Natural killer cell treated with Interleukin-12 subunit alpha and Interleukin-12 subunit beta and Interleukin-15 and Interleukin-18, amount 100 ng/mL, for 72 hours (primary cell): ENCODE measurements at places on chromosomes 4 and X. TPM values are rescaled to one million over a fixed set of nuclear protein-coding genes. Genes with fewer than 3 reads are reported as not detected.

GRCh38 chrX:17500145-17500579 lies 125.2 kb downstream of the NHS start:
- DNase-seq: no peak

- DNase-seq: no peak
Observed at GRCh38 chr4:67746797-67747495, 7.2 kb downstream of the GNRHR start.

DNA sequence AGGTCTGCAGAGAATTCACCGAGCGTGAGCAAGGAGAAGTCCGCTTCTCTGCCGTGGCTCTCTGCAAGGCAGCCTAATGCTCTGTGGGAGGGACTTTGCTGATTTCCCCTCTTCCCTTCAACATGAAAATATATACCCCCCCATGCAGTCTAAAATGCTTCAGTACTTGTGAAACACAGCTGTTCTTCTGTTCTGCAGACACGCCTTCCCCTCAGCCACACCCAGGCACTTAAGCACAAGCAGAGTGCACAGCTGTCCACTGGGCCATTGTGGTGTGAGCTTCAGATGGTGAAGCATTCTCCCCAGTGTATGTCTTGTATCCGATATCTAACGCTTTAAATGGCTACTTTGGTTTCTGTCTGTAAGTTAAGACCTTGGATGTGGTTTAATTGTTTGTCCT lies 11.3 kb downstream of the UCHL1 start:
- DNase-seq: no peak

DNA sequence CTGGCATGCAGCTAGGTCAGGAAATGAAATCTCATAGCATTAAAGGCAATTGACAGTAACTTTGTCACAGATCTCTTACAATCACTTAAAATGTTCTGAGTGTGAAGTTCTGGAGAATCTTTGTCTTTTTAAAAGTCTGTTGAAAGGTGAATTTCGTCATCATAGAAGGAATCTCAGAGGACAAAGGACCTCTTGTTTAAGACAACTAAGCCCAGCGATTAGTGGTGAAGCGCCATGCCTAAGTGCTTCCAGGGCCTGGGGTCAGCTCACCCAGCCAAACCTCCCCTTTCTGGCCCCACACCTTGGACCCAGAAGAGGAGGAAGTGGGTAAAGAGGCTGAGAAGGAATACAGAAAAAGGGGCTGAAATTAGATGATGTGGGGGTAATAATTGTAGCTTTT lies 8.5 kb downstream of the FRMD7 start:
- DNase-seq: no peak

GRCh38 chr4:162456106-162456505 lies 292.3 kb upstream of the FSTL5 start:
- DNase-seq: no peak

- DNase-seq: no peak
Observed at GRCh38 chr4:188903986-188904385, 764.7 kb downstream of the TRIML1 start.

DNA sequence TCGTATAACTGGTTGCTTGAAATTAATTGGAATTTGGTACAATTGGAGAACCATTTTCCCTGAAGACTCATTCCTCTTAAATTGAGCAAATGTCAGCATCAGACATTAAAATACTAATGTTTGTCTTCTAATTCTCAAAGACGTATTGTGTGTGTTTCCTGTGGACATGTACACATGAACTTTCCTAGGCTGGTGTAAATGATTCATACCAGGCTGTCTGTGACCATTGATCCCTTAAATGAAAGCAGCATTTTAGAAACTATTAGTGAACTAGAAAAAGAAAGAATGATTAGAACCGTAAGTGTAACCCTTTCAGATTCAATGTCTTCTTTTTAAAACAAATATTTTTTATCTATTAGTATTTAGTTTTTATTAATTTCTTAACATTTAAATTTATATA lies 332.9 kb downstream of the PPP3CA start:
- DNase-seq: no peak

GRCh38 chr4:107640878-107641277 lies 79.2 kb downstream of the PAPSS1 start:
- DNase-seq: no peak

- no peak for DNase-seq
Observed at GRCh38 chr4:34138385-34138784, 2105.9 kb downstream of the ARAP2 start.

DNA sequence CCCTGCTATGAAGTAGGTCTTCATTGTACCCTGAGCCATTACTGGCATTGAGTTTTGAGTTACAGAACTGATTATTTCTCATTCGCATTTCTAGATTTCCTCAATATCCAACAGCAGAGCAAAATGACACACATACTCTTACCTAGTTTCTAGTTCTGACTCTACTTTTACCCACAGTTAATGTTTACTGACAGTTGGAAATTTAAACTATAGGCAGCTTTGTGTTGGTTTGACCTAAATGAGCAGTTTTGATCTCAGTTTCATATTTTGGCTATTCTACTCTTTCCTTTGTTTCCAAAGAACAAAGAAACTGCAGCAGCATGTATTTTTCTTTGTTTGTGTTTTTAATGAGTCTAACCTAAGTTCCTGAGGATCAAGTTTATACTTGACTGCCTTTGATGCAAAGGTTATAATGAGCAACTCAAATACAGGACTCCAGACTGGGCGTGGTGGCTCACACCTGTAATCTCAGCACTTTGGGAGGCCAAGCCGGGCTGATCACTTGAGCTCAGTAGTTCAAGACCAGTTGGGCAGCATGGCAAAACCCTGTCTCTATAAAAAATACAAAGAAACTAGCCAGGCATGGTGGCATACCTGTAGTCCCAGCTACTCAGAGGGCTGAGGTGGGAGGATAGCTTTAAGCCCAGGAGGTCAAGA lies 30.4 kb downstream of the TXK start:
- no peak for DNase-seq

- no peak for DNase-seq
Observed at GRCh38 chrX:17038681-17039161, 92.3 kb downstream of the REPS2 start.

DNA sequence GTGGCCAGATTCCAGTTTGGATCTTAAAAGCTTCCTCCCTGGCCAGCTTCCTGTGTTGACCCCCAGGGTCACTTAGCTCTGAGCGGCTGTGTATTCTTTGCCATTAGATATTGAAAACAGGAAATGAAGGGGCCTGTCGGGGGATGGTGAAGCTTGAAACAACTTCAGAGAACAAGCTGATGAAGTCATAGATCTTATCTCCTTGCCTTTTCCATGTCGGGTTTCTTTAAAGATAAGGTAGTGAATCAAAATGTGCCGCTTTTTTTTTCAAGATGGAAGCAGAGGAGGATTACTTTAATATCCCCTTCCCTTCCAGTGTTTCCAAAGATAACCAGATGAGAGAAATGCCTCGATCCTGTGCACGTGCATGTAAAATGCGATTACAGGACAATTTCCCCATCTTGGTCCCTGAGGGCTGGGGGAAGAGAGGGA lies 508.5 kb downstream of the MID1IP1 start:
- DNase-seq: no peak

DNA sequence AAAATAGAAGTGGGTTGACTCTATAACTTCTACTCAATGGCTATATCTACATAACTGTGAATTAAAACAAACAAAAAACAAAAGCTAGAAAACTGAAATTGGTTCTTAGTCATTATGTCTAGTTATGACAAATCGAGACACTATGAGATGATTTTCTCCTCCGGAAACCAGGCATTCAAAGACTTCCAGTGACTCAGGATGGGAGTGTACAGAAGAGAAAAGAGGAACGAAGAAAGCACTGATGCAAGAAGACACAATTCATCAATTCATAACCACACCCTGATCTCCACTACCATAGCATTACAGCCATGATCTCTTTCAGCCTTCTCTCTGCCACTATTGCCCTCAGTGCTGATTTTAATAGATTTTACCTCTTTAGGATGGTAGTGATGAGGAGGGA lies 253.6 kb downstream of the CBLL2 start:
- DNase-seq: no peak

DNA sequence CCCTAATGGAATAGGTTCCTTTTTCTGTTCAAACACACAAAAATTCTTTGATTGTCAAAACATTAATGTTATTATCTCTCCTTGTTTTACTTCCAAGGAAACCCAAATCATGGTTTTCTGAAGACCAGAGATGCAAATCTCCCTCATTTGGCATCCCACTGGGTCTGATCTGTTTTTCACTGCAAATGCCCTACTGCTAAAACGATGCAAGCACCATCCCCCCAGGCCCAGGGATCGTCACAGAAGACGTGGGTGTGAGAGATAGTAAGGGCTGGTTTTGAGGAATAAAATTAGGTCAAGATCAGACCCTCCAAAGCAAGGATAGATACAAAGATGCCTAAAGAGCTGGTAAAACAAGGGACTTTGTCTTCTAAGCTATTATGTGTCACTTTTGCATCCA lies 33.6 kb downstream of the GSPT2 start:
- no peak for DNase-seq

GRCh38 chr4:63693321-63693720 lies 715.9 kb downstream of the TECRL start:
- DNase-seq: no peak

- DNase-seq: no peak
Observed at GRCh38 chr4:177225605-177226004, 84.1 kb upstream of the NEIL3 start.

DNA sequence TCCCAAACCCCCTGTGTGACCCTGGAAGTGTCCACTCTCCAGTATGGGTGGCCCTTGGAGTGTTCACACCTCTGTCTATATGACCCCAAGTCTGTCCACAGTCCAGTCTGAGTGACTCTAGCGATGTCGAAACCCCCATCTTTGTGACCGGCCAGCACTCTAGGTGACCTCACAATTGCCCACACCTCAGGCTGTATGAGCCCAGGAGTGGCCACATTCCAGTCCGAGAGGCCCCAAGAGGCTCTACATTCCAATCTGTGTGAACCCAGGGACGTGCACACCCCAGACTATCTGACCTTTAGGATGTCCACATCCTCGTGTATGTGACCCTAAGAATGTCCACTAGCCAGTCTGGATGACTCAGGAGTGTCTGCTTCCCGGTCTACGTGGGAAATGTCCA lies 7.3 kb upstream of the GLOD5 start:
- no peak for DNase-seq

DNA sequence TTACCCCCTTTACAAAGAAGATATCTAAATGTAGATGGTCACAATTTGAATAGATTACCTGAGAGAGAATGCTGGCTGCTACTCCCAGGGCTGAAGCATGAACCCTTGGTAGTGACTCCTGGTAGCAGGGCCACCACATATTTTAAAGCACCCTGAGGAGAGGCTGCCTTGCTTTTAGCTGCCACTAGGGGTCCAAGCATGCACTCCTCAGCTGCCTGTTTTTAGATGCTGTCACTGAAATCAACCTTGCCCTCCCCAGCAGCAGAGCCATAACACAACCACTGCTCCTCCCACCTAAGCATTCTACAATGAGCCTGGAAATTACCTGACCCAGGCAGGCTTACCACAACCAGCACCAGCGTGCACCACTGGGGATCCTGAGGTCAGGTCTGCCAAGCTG lies 850.9 kb downstream of the FAM133A start:
- no peak for DNase-seq

GRCh38 chr4:25823632-25824031 lies 39.2 kb downstream of the SEL1L3 start:
- no peak for DNase-seq

DNA sequence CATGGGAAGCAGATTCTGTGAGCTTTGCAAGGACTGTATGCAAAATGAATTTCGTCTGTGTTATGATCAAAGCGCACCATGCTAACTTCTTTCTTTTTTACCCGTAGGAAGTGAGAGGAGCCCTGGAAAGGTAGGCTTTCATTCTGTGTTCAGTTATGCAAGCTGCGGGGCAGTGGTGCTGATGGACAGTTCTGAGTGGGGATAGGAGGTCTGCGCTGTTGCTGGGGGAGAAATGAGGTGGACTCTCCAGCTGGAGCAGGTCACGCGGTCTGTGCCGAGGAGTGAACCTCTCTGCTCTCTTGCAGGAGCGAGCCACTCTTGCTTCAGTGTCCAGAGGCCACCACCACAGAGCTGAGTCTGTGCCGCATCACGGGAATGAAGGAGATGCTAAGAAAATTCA lies 4.5 kb downstream of the TRIML1 start:
- no peak for DNase-seq

DNA sequence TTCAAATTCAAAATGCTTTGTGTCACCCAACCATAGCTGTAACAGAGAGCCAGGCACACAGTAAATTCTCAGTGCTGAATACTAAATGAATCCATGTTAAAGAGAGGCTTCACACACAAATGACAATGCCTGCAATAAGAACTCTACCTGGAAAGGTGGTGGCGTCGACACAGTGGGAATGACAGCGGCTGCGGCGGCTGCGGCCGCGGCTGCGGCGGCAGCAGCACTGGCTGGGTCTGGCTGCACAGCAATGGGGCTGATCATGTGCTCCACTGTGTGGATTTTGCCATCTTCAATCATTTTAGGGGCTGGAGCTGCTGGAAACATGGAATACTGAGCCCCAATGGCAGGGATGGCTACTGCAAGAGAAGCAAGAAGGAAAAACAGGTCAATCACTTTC lies 97.4 kb downstream of the CHRNA9 start:
- DNase-seq: no peak

DNA sequence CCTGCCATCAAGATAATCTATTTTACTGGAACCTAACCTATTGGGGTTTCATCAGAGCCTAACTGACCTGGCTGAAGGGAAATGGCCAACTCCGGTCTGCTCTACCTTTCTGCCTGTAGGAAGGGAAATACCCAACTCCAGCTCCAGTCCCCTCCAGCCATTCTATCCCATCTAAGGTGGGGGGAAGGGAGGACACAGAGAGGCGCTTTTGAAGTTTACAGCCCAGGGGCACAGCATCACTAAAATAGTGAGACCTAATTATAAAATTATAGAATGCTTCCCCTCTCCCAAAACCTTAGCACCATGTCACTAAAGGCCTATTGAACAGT lies 27.8 kb upstream of the ACSL4 start:
- DNase-seq: no peak

GRCh38 chr4:100289530-100289888 lies 99.2 kb upstream of the DDIT4L start:
- no peak for DNase-seq

DNA sequence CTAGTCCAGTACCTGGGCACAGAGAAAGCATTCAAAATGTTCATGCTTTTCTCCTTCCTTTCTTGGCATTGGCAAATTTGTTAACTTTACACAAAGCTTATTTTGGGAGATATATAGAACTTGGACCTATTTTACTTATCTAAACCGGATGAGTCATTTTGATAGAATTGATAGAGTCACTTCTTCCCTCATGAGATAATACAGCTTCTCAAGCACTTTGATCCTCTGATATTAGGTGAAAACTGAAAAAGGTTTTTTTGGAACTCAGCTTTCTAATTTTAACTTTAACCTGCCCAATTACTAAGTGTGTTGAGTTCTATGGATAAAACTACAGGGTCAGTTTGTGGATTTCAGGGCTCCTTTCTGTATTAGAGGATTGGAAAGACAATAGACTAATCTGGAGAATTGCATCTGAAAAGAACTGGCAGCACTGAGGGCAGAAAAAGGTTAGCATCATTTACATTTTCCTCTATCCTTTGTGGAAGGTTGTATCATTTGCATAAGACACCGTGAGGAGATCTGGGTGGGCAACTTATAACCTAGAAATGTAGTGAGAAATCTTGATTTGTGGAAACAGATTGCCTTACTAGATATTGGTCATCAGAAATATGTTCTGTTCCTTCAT lies 2.4 kb downstream of the WDR44 start:
- DNase-seq: no peak

The XAGE2 gene
- total RNA-seq: not detected

The UGT2A3 gene
- total RNA-seq: not detected

The KLF3 gene
- 68.9 TPM for total RNA-seq

The PPP2R2C gene
- not detected for total RNA-seq

The DCLK2 gene
- total RNA-seq: not detected

The IL13RA2 gene
- not detected for total RNA-seq

The ATRX gene
- total RNA-seq: 79.4 TPM

The ARMCX1 gene
- not detected for total RNA-seq

The SGMS2 gene
- total RNA-seq: 0.62 TPM

The MAGEH1 gene
- total RNA-seq: 6.7 TPM

The HMX1 gene
- total RNA-seq: not detected
